ENCODE measurements at places on chromosomes 3 and 15. TPM values are rescaled to one million over a fixed set of nuclear protein-coding genes. Genes with fewer than 3 reads are reported as not detected.

Gene AADAC
- total RNA-seq: not detected

Gene AHSG
- 0.16 TPM for total RNA-seq

Gene GOLGA8N
- total RNA-seq: 7.7 TPM

Gene CCDC39
- not detected for total RNA-seq

Gene GPR149
- not detected for total RNA-seq

Gene GPR171
- total RNA-seq: 191 TPM

Gene TUSC7
- not detected for total RNA-seq

Gene ZDHHC23
- total RNA-seq: 1.8 TPM

Gene LYZL4
- not detected for total RNA-seq

Gene SHC4
- total RNA-seq: 26.4 TPM

Gene ZIC4
- not detected for total RNA-seq

GRCh38 chr15:37865687-37866086 lies 68.8 kb upstream of the TMCO5A start:
- no peaks in the 10 kb centered on the region for H3K36me3 ChIP-seq
- no peak overlapping the region for H3K4me3 ChIP-seq
- DNase-seq: no peak
- H3K4me1 ChIP-seq: no peaks in the 10 kb centered on the region

- DNase-seq: no peak
- H3K4me3 ChIP-seq: no peak overlapping the region
- no peaks in the 10 kb centered on the region for H3K36me3 ChIP-seq
- H3K4me1 ChIP-seq: no peaks in the 10 kb centered on the region
- no peak overlapping the region for H3K27ac ChIP-seq
Observed at GRCh38 chr15:61720197-61720704, 340.0 kb downstream of the VPS13C start.

DNA sequence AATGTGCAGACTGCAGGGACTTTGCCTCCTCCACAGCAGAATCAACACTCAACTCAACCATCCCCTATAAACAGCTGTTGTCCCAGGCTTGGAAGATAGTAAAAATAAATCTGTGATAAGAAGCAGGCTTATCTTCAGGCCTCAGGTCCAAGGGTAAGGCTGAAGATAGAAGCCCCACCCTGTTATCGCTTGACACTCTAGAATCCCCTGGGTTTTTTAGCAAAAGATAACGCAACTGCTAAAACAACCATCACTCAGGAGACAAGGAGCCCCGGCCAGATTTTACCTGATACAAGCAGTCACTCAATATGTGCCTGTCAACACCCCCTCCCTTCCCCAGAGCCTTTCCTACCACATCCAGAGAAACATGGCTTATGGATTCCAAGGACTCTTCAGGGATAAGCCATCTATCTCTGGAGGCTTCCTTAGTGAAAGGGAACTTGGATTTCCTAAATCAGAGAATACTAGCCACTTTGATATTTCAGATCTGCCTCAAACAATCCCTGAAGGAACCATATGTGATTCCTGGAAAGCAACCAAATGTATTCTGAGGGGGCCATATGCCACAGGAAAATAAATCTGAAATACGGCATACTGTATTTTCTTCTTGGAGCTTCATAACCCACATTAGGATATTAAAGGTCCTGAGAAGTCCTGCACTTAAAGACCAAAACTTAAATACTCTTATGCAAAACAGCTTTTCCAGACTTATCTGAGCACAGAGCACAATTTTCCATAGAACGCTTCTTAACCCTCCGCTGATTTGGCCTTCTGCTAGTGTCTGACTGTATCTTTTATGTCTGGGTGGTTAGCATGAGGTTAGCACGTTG lies 60.4 kb downstream of the LYZL4 start:
- DNase-seq: no peak
- no peak overlapping the region for H3K27ac ChIP-seq
- H3K27me3 ChIP-seq: no peaks in the 10 kb centered on the region
- H3K4me3 ChIP-seq: no peak overlapping the region

- DNase-seq: peak; percentile 52
- H3K36me3 ChIP-seq: peaks cover 13% of the 10 kb centered on the region
- H3K27me3 ChIP-seq: no peaks in the 10 kb centered on the region
- H3K27ac ChIP-seq: peak overlapping the region; percentile 61
- peak overlapping the region; percentile 23 for H3K4me3 ChIP-seq
Observed at GRCh38 chr3:58116161-58116955, 94.4 kb downstream of the DNASE1L3 start.

GRCh38 chr3:10768708-10769394 lies 47.2 kb upstream of the SLC6A11 start:
- peaks cover 3% of the 10 kb centered on the region for H3K27me3 ChIP-seq
- H3K27ac ChIP-seq: no peak overlapping the region
- H3K4me3 ChIP-seq: no peak overlapping the region
- no peak for DNase-seq
- H3K4me1 ChIP-seq: no peaks in the 10 kb centered on the region

- DNase-seq: no peak
- H3K4me1 ChIP-seq: peaks cover 10% of the 10 kb centered on the region
- H3K4me3 ChIP-seq: no peak overlapping the region
- no peaks in the 10 kb centered on the region for H3K36me3 ChIP-seq
- peaks cover 10% of the 10 kb centered on the region for H3K27me3 ChIP-seq
Observed at GRCh38 chr15:38088971-38089370, 154.5 kb downstream of the TMCO5A start.

DNA sequence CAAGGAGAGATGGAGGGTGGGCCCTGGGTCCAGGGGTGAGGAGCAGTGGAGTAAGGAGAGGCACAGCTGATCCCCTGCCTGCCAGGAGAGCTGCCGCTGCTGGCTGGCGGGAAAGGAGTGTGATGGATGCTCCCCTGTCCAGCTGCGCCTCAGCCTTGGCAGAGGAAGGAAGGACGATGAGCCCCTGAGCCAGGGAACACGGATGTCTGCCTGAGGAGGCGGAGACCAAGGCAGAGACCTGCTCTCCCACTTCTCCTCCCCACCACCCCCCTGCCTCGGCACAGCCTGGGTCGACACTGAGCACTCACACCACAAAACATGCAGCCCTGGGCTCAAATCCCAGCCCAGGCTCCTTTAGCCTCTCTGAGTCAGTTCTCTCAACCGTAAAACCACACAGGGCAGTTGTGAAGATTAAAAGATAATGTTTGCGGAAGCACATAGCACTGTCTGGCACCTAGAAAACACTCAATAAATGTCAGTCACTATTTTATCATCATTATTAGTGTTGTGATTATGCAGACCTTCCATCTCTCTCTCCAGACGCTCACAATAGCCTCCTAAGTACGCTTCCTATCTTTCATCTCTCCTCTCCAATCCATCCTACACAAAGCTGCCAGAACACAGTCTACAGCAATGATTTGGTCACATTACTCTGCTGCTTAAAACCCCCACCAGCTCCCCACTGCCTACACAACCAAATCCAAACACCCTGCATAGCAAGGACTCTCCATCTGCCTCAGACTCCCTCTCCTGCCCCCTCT lies 52.2 kb downstream of the SEMA5B start:
- peak overlapping the region; percentile 12 for H3K4me3 ChIP-seq
- no peaks in the 10 kb centered on the region for H3K36me3 ChIP-seq
- DNase-seq: no peak
- H3K4me1 ChIP-seq: peaks cover 17% of the 10 kb centered on the region
- no peak overlapping the region for H3K27ac ChIP-seq

DNA sequence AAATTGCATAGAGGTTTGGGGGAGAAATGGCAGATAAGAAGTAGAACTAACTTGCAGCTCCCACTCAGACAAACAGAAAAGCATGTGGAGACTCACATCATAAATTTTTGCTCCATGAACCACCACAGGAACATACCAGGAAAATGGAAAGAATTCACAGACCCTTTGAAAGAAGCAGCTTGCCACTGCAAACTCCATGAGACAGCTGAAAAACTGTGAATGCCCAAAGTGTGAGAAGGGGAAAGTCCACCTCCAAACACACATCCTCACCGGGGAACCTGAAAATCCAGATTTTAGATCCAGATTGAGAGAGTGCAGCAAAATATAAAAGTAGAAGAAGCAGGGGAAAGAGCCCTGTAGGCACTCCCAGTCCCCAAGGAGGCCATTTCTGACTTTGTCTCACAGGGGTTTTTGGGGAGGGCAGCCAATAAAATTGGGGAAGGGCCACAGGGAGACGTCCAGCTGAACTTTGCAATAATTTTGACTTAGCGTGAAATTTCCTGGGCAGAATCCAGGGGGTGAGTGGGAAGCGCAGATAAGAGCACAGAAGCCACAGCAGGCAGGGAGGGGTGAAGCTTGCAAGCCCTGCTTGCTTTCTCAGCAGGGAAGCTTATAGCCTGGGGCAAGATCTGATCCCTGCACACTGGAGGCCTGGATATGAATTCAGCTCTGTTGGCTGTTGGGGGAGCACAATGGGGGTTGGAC lies 183.4 kb upstream of the UBE2E2 start:
- no peak overlapping the region for H3K27ac ChIP-seq
- no peaks in the 10 kb centered on the region for H3K4me1 ChIP-seq
- H3K27me3 ChIP-seq: no peaks in the 10 kb centered on the region
- H3K36me3 ChIP-seq: no peaks in the 10 kb centered on the region

DNA sequence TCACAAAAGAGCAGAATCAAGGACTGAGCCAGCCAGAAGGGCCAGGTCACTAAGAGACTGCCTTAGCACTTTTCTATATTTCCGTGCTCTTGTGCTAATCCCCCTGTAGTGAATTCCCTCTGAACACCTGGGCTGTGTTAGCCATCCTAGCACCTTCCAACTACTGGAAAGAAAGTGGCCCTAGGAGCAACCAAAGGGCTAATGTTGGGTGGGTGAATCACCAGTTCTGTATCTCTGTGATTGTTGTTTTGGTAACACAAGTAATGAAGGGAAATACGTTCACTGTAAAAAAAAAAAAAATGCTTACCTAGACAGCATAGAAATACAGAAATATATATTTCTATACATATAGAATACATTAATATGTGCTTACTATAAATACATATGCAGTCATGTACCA lies 43.9 kb downstream of the PXYLP1 start:
- peaks cover 8% of the 10 kb centered on the region for H3K36me3 ChIP-seq
- no peaks in the 10 kb centered on the region for H3K27me3 ChIP-seq
- no peak for DNase-seq
- H3K4me3 ChIP-seq: no peak overlapping the region
- H3K27ac ChIP-seq: peak overlapping the region; percentile 34

DNA sequence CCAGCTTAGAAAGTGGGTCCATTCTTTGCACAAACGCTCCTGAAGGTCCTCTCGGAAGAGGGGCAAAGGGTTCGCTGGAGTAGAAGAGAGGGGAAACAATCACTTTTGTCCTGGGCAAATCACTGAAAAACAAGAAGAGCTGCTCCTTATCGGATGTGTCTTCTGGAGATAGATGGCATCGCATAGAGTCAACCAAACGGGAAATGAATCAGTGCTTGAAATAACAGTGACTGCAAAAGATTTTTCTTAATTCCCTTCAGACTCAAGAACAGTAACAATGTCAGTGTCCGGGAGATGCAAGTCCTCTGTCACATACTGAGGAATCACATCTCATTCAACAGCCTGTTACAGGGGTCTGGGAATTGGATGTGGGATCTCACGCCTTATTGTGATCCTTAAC lies 78.8 kb upstream of the PCSK6 start:
- H3K4me3 ChIP-seq: no peak overlapping the region
- H3K27ac ChIP-seq: no peak overlapping the region

DNA sequence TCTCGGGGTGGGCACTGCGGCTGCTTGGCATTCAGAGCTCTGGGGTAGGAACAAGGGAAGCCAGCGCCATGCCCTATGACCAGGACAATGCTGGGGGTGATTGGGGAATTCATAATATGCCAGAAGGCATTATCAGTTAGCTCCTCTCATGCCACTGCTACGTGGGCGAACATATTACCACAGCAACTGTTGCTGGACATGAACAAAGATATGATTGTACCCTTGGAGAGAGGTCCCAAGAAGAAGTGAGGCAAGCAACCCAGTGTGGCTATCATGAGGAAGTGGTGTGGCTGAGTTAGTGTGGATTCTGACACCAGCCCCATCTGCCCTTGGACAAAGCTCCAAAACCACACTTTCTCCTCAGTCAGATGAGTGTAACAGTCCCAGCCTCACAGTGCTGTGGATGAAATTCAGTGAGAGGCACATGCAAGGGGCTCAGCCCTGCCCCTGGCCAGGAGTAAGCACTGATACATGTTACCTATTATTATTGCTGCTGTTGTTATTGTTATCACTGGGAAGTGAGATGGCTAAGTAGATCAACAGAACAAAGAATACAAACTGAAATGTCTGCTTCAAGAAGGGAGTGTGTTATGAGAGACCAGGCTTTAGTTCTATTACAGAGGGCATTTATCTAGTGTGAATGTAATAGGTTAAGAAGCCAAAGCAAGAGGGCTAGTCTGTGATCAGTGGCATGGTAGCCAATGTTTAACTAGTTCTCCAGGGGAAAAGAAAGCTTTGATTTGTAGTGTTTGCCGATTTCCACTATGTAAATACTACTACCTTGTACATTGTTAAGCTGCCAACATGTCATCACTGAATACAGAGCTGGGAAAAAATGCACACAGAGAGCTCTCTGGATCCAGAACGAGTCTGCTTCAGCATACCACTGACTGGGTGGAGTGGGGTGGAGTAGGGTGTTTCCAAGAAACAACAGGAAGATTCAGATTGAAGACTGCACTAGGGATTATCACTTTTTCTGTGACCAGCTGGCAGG lies 222.3 kb upstream of the EIF1B start:
- H3K27ac ChIP-seq: no peak overlapping the region
- no peaks in the 10 kb centered on the region for H3K36me3 ChIP-seq
- no peak for DNase-seq

GRCh38 chr3:99686469-99686868 lies 48.1 kb downstream of the COL8A1 start:
- H3K4me1 ChIP-seq: no peaks in the 10 kb centered on the region
- no peak for DNase-seq
- H3K27me3 ChIP-seq: peaks cover 5% of the 10 kb centered on the region
- no peak overlapping the region for H3K4me3 ChIP-seq
- H3K27ac ChIP-seq: no peak overlapping the region
- no peaks in the 10 kb centered on the region for H3K36me3 ChIP-seq

GRCh38 chr15:75028991-75029377 lies 5.6 kb downstream of the PPCDC start:
- no peak overlapping the region for H3K4me3 ChIP-seq
- H3K27ac ChIP-seq: peak overlapping the region; percentile 51
- H3K27me3 ChIP-seq: no peaks in the 10 kb centered on the region
- no peak for DNase-seq

GRCh38 chr3:189038773-189039745 lies 132.7 kb upstream of the TPRG1 start:
- H3K4me1 ChIP-seq: peaks cover 44% of the 10 kb centered on the region
- H3K27me3 ChIP-seq: peaks cover 6% of the 10 kb centered on the region
- peak overlapping the region; percentile 82 for H3K27ac ChIP-seq
- H3K36me3 ChIP-seq: peaks cover 8% of the 10 kb centered on the region
- H3K4me3 ChIP-seq: no peak overlapping the region

- H3K4me1 ChIP-seq: peaks cover 13% of the 10 kb centered on the region
- DNase-seq: no peak
- H3K4me3 ChIP-seq: no peak overlapping the region
- H3K36me3 ChIP-seq: no peaks in the 10 kb centered on the region
Observed at GRCh38 chr3:128488991-128489673, 3.9 kb downstream of the GATA2 start.

Measured in activated T-helper 1 cell treated with anti-CD3 and anti-CD28 coated beads, Interleukin-12 subunit alpha, Interleukin-12 subunit beta, Interleukin-2, Interleukin-4 antibody, amounts not matched to agents 30 ng/mL and 10 ng/mL and 1 ng/mL, durations not matched to agents 14 hours and 24 hours and 36 hours (primary cell).